H1 (cell line): ENCODE measurements at places on chromosomes 2 and 18. TPM values are rescaled to one million over a fixed set of nuclear protein-coding genes. Genes with fewer than 3 reads are reported as not detected.

- H3K27me3 ChIP-seq = no peaks in the 10 kb centered on the region
- no peak overlapping the region for H3K27ac ChIP-seq
- no peaks in the 10 kb centered on the region for H3K36me3 ChIP-seq
- H3K4me3 ChIP-seq = no peak overlapping the region
- DNase-seq = no peak
- H3K4me1 ChIP-seq = no peaks in the 10 kb centered on the region
Measured at GRCh38 chr2:16960579-16960978, 294.9 kb upstream of the CYRIA start.

- H3K36me3 ChIP-seq = no peaks in the 10 kb centered on the region
- no peaks in the 10 kb centered on the region; the same call in 1 of the 2 replicates for H3K4me1 ChIP-seq
- H3K27ac ChIP-seq = no peak overlapping the region
- H3K27me3 ChIP-seq = 0 out of 2 replicates have a peak, but pooled peaks cover 2% of the 10 kb centered on the region
Measured at GRCh38 chr2:143901185-143901842, 618.6 kb downstream of the ZEB2 start.

- H3K4me3 ChIP-seq = no peak overlapping the region
- DNase-seq = no peak
- peaks cover 3% of the 10 kb centered on the region; the same call in 1 of the 2 replicates for H3K4me1 ChIP-seq
- H3K27ac ChIP-seq = no peak overlapping the region
Measured at GRCh38 chr2:28300485-28301341, 91.9 kb upstream of the FOSL2 start.

- DNase-seq = no peak
- H3K27me3 ChIP-seq = no peaks in the 10 kb centered on the region
- no peak overlapping the region for H3K4me3 ChIP-seq
- no peaks in the 10 kb centered on the region for H3K4me1 ChIP-seq
Measured at GRCh38 chr2:191860760-191861466, 14.0 kb upstream of the CAVIN2 start.

The METTL8 gene
- total RNA-seq = 72.9 and 79.7 TPM in 2 replicates
